ENCODE measurements at places on chromosomes 5 and 9. TPM values are rescaled to one million over a fixed set of nuclear protein-coding genes. Genes with fewer than 3 reads are reported as not detected.

KIF20A gene
- 19.7 TPM for total RNA-seq

LURAP1L gene
- not detected for total RNA-seq

FOXD1 gene
- 0.09 TPM for total RNA-seq

PCDHGA5 gene
- 0.19 TPM for total RNA-seq

FCN2 gene
- not detected for total RNA-seq

TAF1L gene
- not detected for total RNA-seq

PARP8 gene
- total RNA-seq = 20.9 TPM

FUT7 gene
- total RNA-seq = 0.09 TPM

NMUR2 gene
- total RNA-seq = not detected

TEX48 gene
- total RNA-seq = 0.56 TPM

PCDHGA6 gene
- 0.31 TPM for total RNA-seq

CREB3 gene
- total RNA-seq = 27.0 TPM

DNA sequence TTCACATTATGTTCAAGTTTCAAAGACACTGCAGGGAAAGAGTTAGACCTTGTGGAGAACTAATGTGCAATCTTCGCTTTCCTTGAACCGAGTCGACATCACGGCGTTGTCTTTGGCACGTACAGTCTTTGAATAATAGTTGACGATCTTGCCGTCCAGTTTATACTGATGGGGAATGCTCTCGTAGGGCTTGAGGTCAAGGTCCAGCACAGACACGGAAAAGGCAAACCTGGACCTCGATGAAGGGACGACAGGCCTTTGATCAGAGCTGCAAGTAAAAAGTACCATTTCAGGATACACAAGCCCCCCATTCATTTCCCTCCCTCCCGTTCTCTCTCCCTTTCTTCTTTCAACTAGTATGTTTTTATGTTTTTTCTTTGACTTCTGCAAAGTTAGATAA, 54.1 kb downstream of the IPPK start:
- DNase-seq = no peak

DNA sequence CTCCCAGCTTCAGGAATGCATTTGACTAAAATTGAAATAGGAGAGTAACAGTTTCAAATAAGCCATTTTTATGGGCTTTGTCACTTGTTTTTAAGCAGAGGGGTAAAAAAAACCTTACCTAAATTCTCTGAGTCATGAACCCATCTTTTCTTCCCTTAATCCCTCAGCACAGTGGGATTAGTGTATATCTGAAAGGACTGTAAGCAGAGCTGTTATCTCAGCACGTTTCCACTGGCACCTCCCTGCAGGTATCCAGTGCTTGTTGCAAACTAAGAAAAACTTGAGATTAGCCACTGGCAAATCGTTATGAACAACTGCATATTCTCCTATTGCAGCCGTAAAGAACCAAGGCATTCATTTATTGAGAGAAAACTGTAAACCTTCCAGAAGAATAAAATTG, 872.7 kb downstream of the EFNA5 start:
- DNase-seq = no peak

DNA sequence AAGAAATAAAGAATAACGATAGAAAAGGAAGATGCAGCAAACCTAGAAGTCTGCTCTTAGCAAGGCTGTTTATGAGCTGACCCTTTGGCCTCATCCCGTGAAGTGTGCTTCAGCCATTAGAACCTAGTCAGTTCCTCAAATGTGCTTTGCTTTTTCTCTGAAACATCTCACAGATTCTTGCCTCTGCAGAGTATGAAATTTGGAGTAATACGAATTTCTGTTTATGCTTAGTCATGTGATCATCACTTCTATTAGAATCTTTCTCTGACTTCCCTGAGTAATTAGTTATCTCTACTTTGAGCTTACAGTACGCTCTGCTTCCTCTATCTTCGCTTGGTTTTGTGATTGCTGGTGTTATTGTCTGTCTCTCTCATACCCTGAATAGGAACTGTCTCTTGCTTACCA, 11.3 kb downstream of the CYSTM1 start:
- DNase-seq = no peak

- peak; percentile 68 for DNase-seq
Measured at GRCh38 chr9:70924895-70925547, 196.4 kb downstream of the TRPM3 start.

GRCh38 chr5:88374391-88374790, 105.7 kb upstream of the TMEM161B start:
- DNase-seq = no peak

DNA sequence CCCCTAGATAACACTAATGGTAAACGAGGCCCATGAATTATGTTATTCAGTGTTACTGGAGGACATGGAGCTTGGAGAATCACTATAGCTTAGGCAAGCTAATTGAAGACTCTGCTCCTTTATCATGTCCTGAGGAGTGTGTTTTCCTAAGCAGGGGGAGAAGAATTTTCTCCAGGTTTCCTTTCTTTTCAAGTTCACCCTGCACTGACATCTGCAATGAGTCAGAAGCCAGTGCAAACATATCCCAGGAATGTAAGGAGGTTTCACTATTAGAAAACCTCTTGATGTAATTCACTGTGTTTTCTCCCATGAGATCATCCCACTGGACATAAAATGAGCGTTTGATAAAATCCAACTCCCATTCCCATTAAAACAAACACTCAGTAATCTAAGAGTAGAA, 75.6 kb downstream of the DMRT2 start:
- DNase-seq = no peak

DNA sequence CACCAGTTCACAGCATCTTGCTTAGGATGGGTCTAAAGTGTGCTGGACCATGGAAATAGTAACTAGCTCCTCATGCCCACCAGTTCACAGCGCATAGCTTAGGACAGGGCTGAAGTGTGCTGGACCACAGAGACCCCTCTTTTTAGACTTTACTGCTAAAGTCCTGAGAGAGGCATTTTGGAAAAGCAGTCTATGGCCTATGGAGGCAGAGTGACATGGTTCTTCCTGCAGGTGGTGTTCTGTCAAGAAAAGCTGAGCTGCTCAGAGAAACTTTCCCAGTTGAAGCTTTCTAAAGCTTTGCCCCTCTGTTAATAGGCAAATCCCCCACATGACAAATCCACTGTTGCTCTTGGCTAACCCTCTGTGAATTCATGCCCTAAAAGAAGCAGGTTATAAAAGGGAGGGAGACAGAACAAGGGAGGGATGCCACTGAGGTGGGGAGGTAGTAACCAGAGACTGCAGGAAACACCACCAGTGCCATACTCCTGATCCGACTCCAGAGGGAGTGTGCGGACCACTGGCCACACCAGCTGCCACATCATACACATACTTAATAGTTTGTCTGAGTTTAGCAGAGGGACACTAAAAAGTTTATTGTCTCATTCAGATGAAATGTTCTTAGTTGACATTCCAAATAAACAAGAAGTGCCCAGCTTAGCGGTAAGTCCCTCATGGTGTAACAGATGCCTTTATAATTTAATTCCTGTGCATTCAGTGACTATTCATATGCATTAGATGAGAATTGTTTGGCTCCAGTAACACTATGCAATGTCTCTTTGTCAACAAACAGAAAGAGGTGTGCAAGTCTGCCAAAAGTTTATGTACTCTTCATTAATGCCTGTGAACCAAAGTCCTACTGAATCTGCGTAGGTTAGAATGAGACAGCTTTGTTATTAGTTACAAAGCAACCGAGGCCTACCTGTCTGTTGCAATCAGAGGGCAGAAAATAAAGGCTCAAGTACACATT, 236.2 kb upstream of the NFIL3 start:
- peak; percentile 45 for DNase-seq

DNA sequence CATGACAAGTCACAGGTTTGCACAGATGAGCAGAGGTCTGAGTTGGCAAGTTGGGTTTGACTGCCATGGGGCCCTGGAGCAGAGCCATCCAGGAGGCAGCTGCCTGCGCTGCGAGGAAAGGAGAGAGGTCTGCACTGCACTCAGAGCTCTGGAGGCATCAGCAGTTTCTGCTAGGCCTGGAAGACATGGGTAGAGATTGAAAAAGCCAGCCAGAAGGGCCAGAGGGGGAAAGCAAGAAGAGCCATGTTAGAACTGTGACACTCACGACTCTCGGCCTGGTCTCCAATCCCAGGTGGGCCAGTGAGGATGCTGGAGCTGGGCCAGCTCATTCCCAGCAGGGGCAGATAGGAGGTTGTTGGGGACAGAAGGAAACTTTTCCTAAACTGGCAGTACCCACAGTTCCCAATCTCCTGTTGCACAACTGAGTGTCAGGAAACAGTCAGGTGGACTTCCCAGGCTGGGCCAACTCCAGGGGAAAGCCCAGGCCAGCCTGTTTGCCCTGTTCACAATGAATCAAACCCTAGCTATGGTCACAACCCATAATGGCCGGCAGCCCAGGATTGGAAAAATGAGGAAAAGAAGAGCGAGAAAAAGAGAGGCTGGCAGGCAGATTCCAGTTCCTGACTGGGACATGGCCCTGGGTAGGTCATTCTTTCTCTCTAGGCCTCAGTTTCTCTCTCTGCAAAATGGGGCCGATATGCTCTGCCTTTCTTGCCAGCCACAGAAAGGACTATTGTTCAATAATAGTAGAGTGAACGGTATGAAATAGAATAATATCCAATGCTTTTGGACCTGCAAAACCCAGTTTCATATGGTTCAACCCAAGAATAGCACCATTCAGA, 7.8 kb upstream of the ORM1 start:
- DNase-seq = no peak

DNA sequence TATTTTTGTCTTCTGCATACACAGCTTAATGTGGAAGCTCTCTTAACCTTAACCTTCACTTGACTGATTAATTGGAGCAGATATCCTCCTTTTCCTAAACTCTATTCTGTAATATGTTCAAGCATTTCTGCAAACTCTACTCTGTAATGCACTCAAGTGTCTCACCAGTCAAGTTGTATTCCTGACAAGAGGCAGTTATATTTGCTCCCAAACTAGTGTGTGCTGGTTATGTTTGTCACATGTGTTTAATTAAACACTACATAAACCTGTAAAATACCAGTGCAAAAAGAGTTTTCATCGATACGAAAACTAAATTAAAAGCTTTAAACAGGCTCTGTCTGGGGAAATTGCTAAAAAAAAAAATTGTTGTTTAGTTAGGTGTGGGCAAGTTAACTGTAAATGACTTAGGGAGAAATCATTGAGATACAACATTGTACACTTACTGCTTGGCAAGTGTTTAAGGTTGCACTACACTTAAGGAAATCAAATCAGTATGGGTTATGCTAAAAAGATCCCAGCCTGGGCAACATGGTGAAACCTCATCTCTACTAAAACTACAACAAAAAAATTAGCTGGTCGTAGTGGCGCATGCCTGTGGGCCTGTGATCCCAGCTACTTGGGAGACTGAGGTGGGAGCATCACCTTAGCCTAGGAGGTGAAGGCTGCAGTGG, 6.7 kb downstream of the FAF2 start:
- DNase-seq = no peak

GRCh38 chr5:77768978-77769377, 7.2 kb downstream of the TBCA start:
- no peak for DNase-seq

GRCh38 chr9:93200449-93200742, 16.5 kb downstream of the WNK2 start:
- DNase-seq = no peak

DNA sequence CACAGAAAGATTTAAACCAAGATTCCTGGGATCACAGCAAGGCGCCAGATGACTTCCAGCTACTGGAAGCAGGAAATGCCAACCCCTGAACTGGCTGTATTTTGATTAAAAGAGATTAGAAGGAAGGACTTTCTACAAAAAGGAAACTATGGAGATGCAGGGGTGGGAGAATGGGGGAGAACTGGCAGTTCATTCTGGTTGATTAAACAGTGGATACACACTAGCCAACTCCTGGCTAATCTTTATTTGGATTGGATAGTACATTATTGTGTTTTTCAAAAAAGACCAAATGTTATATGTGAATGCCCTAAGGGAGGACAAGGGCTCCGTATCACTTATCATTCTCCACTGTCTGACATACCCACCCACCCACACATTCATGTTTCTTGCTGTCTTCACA, 93.2 kb downstream of the CDO1 start:
- DNase-seq = no peak

GRCh38 chr9:76654051-76654461, 110.2 kb upstream of the PCA3 start:
- DNase-seq = peak; percentile 28

- peak; percentile 73 for DNase-seq
Measured at GRCh38 chr9:85522459-85523092, 219.2 kb downstream of the AGTPBP1 start.

GRCh38 chr5:56656846-56657726, 158.3 kb upstream of the MAP3K1 start:
- no peak for DNase-seq

Measured in activated CD4-positive, alpha-beta T cell treated with anti-CD3 and anti-CD28 coated beads, Interleukin-2, amount 10 ng/mL, durations not matched to agents 24 days and 14 days (primary cell).